Bronchial epithelial cell (primary cell): ENCODE measurements at places on chromosomes 12 and 14.

DNA sequence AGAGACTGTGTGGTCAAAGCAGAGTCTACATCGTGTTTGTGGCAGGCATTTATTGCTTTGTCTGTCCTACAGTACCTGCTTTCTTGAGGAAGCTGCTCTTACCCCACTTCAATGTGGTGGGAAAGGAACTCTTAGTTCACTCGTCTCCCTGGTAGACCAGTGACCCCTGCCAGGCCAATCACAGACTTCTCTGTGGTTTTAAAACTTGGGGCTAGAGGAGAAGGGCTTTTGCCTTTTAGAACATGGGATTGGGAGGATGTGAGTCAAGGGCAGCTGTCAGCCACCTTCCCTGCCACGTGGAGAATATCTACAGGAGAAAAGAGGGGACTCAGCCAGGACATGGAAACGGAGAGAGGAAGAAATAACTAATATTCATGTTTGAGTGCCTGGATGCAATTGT is 36.8 kb upstream of the TMED10 start:
- no peak for DNase-seq

DNA sequence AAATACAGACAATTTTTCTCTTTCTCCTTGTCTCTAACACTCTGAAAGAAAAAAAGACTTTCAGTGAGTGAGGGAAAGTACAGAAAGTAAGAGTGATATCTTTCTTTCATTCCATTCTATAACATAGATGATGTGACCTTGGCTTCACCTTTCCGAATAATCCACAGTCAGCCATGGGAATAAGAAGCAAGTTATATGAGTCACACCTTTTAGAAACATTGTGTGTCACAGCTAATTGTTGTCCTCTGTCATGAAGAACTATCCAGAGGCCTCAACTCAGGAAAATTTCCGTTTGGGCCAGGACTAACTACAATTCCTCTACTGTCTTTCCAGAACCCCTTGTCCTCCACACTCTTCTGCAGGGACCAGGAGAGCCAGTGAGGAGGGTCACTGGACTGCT is 209.7 kb upstream of the FAR2 start:
- DNase-seq: peak; percentile 46

DNA sequence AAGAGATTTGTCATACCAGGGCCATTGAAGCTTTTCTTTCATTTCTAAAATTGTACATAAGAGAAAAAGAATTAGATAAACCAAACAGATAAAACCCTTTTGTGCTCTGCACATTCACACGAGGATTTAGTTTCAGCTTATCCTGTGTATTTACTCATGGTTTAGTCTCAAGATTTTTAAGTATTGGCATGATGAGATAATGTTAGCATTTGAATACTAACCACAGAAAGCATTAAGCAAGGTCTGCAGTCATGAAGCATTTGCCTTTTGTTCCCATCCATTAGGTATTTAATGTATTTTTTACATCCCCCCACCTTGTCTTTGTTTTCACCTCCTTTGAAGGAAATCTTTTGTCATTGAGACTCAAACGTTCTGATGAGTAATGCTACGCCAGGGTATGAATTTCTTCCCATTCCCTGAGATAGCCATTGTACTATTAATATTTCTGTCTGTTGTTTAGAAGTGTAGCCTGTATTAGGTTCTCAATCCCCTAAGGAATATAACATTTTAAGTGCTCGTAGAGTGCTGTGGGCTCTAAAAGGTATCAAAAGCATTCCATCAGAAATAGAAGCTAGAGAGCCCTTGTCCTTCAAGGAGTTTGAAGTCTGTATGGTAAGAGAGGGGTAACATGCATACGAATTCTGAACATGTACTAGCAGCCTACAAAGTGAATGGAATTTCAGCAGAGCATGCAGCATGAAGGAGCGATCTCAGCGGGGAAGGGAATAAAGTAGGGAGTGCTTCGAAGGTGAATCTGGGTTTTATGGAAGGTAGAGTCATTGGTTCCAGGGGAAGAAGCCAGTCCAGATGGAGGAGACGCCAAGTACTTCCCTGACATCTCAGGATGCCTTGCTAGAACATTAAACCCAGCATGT is 22.3 kb downstream of the CRADD start:
- DNase-seq: peak; percentile 84

GRCh38 chr12:59372956-59373355 is 222.9 kb upstream of the SLC16A7 start:
- DNase-seq: peak; percentile 28

- peak; percentile 10 for DNase-seq
Observed at GRCh38 chr12:120767071-120768024, 41.7 kb downstream of the ACADS start.

- DNase-seq: no peak
Observed at GRCh38 chr14:71713016-71713415, 219.2 kb upstream of the RGS6 start.

DNA sequence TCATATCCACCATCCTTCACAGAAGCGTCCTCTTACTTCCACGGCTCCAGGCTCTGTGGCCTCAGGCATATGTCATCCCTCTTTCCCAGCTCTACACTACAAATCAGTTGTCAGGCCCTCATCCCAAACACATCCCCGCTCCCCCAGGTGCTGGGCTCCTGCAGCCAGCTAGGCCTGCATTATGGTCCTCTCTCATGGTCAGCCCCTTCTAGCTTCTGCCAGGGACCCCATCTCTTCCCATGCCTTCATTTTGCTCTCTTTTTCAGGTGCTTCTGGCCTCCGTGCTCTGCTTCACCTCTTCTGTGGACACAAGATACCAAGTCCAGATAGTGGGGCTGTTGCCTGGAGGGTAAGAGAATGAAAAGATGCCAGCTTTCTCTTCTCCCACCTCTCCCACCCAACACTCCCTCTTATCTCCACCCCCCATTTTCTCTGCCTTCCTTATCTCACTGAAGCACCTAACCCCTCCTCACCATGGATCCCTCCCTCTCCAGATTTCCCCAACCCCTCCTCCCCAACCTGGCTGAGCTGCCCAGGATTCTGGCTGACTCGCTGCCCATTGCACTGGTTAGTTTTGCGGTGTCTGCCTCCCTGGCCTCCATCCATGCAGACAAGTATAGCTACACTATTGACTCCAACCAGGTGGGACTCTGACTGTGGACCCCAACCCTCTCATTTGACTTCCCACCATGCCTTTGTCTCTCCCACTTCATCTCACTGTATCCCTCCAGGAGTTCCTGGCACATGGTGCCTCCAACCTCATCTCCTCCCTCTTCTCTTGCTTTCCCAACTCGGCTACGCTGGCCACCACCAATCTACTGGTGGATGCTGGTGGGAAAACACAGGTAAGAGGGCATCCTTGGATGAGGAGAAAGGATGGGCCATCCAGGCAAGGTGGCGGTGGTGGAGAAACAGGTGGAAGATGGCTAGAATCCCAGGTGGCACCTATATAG is 10.4 kb downstream of the B4GALNT1 start:
- DNase-seq: no peak

- peak; percentile 94 for DNase-seq
Observed at GRCh38 chr14:70707138-70708038, 65.7 kb downstream of the TTC9 start.

DNA sequence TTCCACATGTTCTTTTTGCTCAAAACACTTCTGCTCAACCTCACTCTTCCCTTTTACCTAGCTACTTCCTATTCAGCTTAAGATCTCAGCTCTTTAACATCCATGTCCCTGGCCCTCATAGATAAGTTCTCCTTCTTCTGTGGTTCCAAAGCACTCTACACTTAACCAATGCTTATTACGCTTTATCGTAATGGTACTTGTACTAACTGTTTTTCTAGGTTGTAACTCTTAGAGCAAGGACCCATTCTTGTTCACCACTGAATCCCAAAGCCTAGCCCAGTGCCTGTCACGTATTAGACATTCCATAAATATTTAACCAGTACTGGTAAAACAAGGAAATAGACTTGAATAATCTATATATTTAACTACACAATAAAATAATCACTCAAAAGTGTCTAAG is 5.3 kb downstream of the SLC41A2 start:
- DNase-seq: no peak

DNA sequence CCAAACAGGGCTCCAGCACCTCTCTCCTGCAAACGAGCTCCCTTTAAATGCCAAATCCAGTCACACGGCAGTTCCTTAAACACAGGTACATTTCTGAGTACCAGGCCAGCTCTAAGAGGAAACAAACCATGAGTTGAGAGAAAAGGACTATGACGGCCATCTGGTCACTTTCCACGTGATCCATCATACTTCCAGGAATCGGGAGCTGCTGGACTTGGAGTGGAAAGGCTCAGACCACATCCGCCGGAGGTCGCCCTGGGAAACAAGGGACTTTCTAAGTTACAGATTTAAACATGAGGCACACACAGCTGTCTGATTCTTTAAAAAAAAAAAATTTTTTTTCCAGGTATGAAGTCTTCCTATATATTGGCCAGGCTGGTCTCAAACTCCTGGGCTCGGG is 39.2 kb downstream of the ACADS start:
- DNase-seq: no peak

GRCh38 chr14:66105815-66106214 is 380.4 kb upstream of the CCDC196 start:
- peak; percentile 82 for DNase-seq

DNA sequence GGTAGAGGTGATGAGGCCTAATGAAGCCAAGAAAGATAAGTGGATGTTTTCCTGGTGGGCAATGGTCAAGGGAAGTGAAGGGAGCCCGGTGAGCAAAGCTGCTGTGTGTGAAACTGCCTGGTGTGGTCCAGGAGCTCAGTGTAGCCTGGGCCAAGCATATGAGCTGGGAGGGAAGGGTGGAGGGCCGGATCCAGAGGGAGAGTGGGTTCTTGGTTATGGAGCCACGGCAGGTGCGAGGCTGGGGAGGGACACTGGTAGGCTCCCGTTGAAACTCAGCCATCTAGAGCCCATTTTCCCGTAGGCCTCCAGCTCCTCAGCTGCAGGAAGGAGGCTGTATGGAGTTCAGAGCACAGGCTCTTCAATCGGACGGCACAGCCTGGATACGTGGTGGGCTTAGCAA is 10.2 kb upstream of the CLMN start:
- no peak for DNase-seq

DNA sequence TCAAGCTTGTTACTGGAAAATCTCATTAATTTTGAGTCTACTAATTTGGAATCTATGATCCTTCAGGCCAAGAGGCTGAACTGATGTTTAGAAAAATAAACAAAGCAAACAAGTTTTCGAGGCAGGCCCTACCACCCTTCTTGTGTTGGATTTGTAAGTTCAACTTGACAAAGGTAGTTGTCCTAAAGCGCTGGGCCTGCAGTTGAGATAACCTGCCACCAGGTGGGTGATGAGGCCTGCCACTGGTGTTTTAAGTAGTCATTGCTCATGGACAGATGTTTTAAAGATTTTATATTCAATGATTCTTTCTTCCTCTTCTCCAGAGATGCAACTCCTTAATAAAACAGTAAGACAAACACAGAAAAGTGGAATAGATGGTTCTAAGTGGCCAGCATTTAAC is 19.4 kb downstream of the ACVRL1 start:
- DNase-seq: peak; percentile 72

DNA sequence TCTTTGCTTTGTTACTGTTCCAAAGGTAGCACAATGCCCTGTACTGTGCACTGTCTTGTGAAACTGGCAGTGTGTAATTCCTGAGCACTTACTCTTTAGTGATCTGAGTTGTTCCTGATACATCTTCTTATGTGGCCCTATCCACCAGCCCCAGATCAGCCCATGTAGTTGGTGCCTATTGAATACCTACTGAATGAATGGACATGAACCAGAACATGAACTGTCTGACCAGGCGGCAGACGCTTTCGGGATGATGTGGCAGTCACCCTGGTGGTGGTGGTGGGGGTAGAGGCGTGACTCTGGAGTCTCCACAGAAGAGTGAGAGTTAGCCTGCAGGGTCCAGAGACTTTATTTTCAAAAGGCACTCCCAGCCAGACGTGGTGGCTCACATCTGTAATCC is 46.6 kb upstream of the PAPOLA start:
- no peak for DNase-seq

GRCh38 chr12:21500786-21501257 is 613 bp downstream of the RECQL start:
- DNase-seq: no peak

DNA sequence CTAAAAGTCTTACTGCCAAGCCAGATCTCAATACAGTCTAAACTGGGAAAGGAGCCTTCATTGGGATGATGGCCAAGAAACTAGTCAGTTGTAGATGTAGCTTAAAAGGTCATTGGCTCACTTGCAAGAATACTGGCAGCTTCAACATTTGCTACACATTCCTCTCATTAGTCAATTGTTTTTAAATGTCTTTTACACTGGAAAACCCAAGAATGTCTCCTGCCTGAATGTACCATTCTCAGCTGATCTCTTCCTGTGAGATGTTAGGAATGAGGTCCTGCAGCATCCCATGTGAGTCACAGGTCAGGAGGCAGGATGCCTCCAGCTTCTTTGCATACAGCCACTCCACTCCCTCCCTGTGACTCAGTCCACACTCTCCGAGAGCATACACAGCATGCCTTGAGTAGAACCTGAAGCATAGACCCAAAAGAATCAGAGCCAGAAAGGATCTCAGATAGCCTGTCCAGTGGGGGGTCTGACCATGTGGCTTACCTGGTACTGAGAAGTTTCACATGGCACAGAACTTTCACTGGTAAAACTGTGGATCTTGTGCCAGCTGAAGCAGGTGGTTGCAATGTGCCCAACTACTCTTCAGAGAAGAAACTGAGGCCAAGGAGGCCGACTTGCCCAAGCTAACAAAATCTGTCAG is 56.0 kb upstream of the HECTD1 start:
- DNase-seq: peak; percentile 99

GRCh38 chr12:31965090-31965489 is 5.9 kb downstream of the RESF1 start:
- no peak for DNase-seq

GRCh38 chr12:19643635-19644034 is 204.3 kb downstream of the AEBP2 start:
- DNase-seq: peak; percentile 57

- DNase-seq: no peak
Observed at GRCh38 chr12:69981881-69982475, 157.0 kb downstream of the MYRFL start.

GRCh38 chr12:114403690-114404066 is 2.3 kb downstream of the TBX5 start:
- DNase-seq: no peak

DNA sequence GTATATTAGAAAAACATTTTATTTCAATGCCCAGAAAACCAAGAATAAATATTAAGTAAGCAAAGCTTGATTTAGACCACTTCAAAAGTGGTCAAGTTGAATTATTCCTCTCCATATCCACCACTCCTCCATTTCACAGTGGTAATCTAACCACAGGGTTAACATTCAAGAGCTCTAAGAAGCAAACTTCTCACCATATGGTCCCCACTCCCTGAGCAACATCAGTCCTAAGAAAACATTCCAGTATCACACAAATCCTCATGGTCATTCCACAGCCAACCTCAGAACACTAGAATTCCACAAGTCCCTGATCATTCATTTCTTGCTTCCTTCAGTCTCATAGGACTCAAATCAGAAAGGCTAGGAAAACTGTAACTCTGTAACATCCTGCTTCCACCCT is 47.9 kb downstream of the ST8SIA1 start:
- DNase-seq: no peak

- DNase-seq: no peak
Observed at GRCh38 chr12:129665414-129665813, 238.4 kb downstream of the TMEM132D start.
